Renal cortex interstitium (tissue), 15 donors: ENCODE measurements at places on chromosomes 5 and 9. TPM values are rescaled to one million over a fixed set of nuclear protein-coding genes. Genes with fewer than 3 reads are reported as not detected.

DNA sequence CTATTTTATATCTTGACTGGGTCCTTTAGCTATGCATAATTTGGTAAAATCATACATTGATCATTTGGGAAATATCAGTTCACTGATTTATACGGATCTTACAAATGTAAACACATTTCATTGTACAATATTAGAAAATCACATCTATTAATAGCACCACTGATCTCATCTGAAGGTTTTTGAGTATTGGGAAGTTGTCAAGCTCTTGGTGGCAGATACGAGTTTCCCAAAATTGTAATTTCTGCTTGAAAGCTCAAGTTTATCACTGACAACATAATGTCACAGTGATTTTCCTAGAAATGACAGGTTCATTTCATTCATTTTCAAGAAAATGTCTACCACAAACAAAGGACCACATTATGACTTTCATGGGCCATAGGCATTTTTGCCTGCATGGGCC, 3.0 kb upstream of the MACROH2A1 start:
- no peak for DNase-seq

GRCh38 chr5:140554454-140554853, 2.8 kb downstream of the SRA1 start:
- DNase-seq = no peak

DNA sequence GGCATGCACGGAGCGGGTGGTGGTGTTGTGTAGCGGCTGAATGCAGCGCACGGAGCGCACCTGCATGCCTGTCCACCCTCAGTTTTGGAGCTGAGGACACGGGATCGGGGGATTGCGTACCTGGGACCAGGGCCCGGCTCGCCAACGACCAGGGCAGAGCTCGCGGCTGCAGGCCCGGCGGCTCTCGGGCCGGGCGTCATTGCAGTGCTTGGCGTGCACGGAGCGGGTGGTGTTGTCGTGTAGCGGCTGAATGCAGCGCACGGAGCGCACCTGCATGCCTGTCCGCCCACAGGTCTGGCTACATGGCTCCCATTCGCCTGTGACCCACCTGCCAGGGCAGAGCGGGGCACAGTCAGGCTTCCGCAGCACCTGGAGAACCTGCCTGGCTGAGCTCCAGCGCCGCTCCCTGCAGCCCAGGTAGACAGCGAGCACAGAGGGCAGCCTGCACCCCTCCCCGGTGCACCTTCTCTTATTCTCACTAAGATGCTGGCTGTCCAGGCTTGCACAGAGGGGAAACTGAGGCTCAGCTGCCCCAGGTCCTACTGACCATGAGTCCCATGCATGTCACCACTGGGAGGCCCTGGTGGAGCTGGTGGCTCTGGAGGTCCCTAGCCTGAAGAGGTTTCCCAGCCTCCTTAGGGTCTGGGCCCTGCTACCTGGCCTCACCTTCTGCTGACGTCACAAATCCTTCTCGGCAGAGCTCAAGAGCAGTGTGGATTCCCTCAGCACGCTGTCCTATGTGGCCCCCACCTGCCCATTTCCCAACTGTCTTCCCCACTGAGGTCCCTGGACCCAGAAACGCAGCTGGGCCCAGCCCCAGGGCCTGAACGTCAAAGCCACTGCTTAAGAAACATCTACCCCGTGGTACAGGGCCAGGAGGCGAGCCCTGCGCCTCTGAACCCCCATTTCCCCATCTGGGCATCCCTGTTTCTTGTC, 64.9 kb downstream of the ZNF354C start:
- DNase-seq = no peak

DNA sequence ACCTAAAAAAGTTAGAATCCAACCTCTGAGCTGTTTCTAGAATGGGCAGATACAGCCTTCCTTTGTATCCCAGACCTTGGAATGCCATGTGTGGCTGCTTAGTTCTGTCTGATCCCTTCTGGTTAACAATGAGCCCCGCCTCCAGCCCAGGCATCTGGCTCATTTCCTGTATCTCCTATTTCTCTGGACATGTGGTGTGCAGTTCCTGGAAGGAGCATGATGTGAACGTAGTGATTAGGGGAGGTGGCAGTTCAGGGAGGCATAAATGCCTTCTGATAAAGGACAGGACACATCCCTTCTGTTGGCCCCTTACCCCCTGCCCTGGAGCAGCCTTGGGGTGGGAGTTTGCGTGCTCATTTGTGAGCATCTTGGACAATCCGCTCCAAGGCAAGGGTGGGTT, 243.0 kb downstream of the ZSWIM6 start:
- no peak for DNase-seq

GRCh38 chr5:5523066-5523505, 100.6 kb downstream of the ICE1 start:
- no peak for DNase-seq

- no peak for DNase-seq
Measured at GRCh38 chr9:6218099-6218502, 2.5 kb downstream of the IL33 start.

- no peak for DNase-seq
Measured at GRCh38 chr5:34692786-34693185, 36.7 kb downstream of the RAI14 start.

The ZCCHC9 gene
- 36.4 TPM for polyA plus RNA-seq

The HMHB1 gene
- not detected for polyA plus RNA-seq

DNA sequence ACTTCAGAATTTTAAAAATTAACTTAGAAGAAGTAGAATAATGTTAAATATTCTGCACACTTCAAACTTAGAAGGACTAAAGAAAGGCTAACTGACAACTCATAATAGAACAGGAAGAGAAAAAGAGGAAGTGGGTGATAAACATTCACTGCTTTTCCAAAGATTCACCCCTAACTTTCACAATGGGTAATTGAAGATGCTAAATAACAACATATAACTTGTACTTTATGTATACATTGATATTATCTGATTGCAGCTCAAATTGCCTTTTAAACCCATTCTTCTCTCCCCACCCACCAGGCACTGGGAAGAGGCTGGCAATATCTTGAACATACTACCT, 376.6 kb downstream of the EFNA5 start:
- DNase-seq = no peak

- DNase-seq = no peak
Measured at GRCh38 chr5:34977934-34978613, 48.7 kb downstream of the DNAJC21 start.

DNA sequence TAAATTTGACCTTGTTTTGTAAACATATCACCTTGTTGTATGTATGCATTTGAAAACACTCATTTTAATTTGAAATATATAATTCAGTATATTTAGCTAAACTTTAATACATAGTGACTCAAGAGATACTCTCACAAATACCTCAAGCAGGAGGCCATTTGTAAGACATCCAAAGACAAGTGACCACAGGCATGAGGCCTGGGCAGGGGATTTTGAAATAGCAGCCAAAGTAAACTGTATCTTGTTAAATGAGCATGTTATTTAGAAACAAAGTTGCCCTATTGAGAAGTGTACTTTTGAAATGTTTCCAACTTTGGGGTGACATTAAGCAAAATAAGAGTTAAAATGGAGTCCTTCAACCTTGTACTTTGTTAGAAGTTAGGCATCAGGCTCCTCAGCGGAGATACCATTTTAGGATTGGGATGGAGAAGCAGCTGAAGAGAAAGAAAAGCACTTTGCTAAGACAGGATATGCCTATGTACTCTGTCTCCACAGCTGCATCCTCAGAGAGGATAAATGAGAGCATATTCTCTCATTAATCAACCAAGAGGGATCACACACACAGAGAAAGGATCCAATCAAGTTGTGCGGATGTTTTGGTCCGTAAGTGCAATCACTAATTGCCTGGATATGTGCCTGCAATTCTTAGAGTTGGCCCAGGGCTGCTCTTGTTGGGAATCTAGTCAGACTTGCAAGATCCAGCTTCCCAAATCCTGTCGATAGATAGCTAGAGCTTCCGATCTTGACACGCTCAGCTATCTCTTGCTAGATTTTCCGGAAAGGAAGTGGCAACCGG, 157.5 kb upstream of the HAPLN1 start:
- no peak for DNase-seq

- no peak for DNase-seq
Measured at GRCh38 chr9:21479152-21479702, 2.9 kb downstream of the IFNE start.

- DNase-seq = no peak
Measured at GRCh38 chr5:111820072-111820471, 63.1 kb upstream of the NREP start.

- DNase-seq = no peak
Measured at GRCh38 chr5:181173420-181174342, 26.3 kb downstream of the OR2V2 start.
